ENCODE measurements at places on chromosomes 7 and 10.

- no peak for DNase-seq
Observed at GRCh38 chr10:6743291-6743849, 163.3 kb upstream of the PRKCQ start.

GRCh38 chr10:120423431-120424197 lies 33.4 kb upstream of the PLPP4 start:
- no peak for DNase-seq

DNA sequence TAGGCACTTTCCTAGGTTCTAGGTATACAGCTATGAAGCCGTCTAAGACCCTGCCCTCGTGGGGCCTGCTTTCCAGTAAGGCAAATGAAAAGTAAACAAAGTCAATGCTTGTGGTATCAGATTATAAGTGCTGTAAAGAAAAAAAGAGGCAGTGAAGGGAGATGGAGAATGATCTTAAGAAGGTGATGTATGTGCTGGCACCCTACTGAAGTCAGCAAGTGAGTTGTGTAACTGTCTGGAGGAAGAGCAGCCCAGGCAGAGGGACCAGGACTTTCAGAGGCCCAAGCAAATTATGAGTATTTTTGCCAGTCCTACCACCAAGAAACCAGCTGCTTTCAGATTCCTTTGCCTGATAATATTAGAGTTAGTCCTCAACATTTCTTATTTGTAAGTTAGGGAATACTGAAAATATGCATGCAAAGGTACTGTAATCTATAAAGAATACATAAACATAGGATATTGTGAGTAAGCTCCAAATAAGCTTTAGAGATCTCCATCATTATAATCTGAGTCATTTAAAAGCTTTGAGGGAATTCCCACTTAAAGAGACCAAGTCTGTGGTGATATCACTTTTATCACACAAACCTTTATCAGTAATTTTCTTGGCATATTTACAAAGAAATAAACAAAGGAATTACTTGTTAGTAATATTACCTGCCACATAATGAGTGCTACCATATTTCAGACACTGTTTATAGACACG lies 329.2 kb upstream of the LRGUK start:
- DNase-seq = no peak

- DNase-seq = no peak
Observed at GRCh38 chr10:125155101-125155500, 5.3 kb downstream of the CTBP2 start.

GRCh38 chr10:9166770-9167169 lies 1112.3 kb downstream of the GATA3 start:
- no peak for DNase-seq

DNA sequence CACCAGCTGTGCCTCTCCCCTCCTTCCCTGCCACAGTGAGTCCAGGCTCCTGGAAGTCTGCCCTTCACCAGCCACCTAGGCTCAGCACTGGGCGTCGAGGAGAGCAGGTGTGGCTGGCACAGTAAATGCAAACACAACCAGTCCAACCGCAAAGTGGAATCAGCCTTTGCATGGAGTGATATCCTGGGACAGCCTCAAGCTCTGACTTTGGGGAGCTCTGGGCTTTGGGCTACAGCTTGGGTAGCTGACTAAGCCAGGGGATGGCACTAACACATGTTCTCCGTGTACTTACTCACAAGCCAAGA lies 312.4 kb downstream of the KCNMA1 start:
- no peak for DNase-seq

Data from stimulated activated CD4-positive, alpha-beta T cell treated with anti-CD3 and anti-CD28 coated beads, Interleukin-15, amount 100 ng/mL, for 1 hour (primary cell).